T-cell (primary cell): ENCODE measurements at places on chromosomes 1 and 21.

- DNase-seq: no peak
Observed at GRCh38 chr1:12296623-12297022, 66.8 kb downstream of the VPS13D start.

- DNase-seq: no peak
Observed at GRCh38 chr1:34263406-34263805, 86.7 kb downstream of the C1orf94 start.

DNA sequence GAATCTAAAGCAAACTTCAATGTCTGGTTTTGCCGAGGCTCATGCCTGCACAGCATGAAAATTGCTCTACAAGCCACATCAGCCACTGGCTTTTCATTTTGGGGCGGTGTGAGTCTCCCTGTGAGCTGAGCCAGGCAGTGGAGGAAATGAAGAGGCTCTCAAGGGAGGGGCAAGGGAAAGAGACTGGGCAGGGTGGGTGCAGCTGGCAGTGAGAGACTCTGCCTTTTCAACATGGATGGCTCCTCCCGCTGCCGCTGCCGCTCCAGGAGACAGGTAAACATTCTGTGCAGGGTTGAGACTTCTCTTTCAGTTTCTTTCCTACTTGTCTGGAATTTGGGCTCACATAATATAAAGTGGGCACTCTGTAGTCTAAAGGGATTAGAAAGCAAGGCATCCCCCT, 11.3 kb upstream of the CTSE start:
- DNase-seq: no peak

DNA sequence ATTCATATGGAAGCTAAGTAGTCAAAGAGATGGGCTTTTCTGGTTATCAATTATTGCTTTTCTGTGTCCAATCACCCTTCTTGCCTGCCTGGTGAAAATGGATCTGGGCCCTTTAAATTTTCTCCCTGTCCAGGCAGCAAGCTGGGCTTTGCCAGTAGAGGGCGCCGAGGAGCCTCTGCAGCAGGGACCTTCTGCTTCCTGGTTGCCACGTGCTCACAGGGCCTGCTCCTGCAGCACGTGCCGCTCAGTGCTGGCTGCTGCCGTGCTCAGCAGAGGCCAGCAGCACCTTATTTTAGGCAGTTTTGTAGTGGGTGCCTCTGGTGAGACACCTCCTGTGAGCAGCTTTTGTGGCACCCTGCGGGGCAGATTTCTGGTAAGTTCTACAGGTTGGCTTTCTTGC, 4.0 kb downstream of the ACTL8 start:
- no peak for DNase-seq

- no peak for DNase-seq
Observed at GRCh38 chr1:12185918-12186678, 19.3 kb downstream of the TNFRSF1B start.

DNA sequence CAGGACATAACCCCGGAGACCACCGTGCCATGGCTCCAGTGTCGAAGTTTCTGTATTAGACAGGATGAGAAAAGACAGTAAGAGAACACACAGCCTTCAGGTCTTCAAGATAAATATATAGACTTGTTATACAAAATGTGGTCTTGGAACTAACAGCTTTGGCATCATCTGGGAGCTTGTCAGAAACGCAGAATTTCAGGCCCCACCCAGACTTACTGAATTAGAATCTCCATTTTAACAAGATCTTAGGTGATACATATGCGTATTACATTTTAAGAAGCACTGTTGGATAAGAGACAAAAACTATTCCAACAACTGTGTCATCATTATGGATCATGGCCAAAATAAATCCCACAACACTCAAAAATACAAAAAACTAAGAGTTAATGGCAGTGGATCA, 239.3 kb downstream of the ASTN1 start:
- DNase-seq: no peak
